NCI-H1105 (cell line): ENCODE measurements at places on chromosomes 12 and 14.
A peak's percentile ranks its signal among the peaks of the same experiment; 100 is the strongest.

DNA sequence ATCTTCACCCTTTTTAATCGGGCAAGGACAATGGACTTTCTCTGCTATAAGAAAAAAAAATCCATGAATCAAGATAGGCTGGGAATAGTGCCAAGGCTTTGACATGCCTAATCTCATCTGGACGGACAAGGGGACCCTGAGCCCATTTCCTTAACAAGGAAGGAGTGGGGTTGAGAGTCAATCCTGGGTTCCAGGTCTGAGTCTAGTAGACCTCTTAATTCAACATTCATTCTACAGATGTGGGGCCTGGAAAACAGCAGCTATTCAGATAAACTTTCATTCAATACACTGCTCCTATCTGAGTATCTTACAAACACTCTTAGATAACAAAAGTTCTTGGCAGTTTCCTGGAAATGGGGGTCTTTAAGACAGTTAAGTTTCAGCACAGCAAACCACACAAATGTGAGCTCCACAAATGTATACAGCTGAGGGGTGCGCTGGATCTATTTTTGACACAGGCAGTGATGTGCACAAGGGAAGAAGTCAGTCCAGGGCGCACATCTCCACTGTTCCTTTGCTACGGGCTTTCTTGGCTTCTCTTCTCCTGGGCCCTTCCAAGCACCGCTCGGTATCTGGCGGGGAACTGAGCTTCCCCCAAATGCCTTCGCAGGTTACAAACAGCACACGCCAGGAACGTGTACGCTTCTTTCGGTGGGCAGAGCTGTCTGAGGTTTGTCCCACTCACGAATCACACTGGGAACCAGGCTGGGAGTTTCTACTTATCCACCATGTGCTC is 82.2 kb upstream of the GPR68 start:
- DNase-seq, result no peak

DNA sequence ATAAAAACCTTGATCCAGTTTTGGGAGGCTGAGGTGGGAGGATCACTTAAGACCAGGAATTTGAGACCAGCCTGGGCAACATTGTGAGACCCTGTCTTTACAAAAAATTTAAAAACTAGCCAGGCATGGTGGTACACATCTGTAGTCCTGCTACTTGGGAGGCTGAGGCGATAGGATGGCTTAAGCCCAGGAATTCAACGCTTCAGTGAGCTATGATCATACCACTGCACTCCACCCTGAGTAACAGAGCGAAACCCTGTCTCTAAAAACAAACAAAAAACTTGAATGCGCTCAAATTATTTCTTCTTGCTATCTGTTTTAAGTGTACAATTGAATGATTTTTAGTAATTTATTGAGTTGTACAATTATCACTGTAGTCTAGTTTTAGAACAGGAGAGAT is 20.1 kb downstream of the WDR20 start:
- no peak for DNase-seq

- DNase-seq, result peak; percentile 63
Measured at GRCh38 chr14:76329154-76329928, 46.6 kb upstream of the ESRRB start.

DNA sequence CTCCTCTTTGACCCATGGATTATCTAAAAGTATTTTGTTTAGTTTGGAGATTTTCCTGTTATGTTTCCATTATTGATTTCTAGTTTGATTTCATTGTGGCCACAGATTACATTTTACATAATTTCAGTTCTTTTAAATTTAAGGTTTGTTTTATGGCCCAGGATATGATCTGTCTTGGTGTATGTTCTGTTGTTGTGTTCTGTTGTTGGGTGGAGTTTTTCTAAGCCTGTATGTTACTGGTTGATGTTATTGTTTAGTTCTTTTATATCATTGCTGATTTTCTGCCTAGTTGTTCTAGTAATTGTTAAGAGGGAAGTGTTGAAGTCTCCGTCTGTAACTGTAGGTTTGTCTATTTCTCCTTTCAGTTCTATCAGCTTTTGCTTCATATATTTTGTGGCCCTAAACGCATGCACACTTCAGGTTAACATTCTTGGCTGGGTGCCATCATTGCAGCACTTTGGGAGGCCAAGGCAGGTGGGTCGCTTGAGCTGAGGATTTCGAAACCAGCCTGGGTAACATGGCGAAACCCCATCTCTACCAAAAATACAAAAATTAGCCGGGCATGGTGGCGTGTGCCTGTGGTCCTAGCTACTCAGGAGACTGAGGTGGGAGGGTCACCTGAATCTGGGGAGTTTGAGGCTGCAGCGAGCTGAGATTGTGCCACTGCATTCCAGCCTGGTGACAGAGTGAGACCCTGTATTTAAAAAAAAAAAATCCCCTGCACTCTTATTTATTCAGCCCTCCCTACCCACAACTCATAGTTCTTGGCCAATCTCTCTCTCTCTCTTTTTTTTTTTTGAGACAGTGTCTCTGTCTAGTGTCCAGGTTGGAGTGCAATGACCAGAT is 28.1 kb upstream of the CFL2 start:
- DNase-seq, result no peak

- no peak for DNase-seq
Measured at GRCh38 chr12:12794686-12795085, 9.2 kb downstream of the APOLD1 start.

- DNase-seq, result no peak
Measured at GRCh38 chr14:75615200-75615599, 36.8 kb downstream of the FLVCR2 start.

DNA sequence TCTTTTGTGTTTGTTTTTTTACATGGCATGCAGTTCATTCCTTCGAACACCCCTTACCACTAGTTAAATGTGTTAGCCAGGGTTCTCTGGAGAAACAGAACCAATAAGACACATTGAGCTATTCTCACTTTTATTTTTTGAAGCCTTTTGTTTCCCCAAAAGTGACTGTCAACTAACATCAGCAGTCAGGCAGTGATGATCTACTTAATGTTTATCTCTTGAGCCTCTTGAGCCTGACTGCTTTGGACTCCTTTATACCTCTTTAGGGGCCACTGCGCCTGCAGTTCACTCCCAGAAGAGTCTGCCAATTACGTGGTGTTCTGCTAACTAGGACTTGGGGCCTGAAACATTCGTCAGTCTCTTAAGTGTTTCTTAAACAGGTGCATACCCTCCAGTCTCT is 163.7 kb upstream of the FLRT2 start:
- no peak for DNase-seq

DNA sequence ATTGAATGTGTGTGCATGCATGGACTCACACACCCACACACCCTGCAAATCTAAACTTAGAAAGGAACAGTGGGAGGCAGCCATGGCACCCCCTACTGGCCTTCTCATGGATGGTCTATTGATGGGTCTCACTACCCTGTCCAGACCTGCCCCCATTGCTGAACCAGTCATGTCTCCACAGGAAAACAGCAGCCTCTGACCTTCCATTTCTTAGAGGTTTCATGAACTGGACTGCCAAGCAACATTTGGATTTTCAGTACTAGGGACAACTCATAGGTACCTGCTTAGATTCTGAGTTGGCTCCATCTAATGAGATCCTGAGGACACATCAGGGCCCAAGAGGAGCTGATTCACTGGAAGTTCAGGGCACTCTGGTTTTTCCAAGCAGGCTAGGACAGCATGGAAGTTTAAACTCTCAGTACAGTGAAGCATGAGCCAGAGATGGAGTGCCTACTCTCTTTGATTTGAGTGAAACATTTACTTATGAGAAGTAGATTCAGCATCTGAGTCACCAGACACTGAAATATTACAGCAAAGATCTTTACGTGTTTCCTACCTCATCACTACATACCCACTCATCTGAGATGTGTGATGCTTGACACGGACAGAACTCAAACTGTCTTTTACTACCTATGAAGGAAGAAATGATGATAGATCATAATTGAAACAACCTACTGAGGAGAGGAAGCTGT is 98.9 kb upstream of the PLEKHG7 start:
- DNase-seq, result no peak

GRCh38 chr12:106743270-106743988 is 31.1 kb upstream of the RIC8B start:
- DNase-seq, result no peak

DNA sequence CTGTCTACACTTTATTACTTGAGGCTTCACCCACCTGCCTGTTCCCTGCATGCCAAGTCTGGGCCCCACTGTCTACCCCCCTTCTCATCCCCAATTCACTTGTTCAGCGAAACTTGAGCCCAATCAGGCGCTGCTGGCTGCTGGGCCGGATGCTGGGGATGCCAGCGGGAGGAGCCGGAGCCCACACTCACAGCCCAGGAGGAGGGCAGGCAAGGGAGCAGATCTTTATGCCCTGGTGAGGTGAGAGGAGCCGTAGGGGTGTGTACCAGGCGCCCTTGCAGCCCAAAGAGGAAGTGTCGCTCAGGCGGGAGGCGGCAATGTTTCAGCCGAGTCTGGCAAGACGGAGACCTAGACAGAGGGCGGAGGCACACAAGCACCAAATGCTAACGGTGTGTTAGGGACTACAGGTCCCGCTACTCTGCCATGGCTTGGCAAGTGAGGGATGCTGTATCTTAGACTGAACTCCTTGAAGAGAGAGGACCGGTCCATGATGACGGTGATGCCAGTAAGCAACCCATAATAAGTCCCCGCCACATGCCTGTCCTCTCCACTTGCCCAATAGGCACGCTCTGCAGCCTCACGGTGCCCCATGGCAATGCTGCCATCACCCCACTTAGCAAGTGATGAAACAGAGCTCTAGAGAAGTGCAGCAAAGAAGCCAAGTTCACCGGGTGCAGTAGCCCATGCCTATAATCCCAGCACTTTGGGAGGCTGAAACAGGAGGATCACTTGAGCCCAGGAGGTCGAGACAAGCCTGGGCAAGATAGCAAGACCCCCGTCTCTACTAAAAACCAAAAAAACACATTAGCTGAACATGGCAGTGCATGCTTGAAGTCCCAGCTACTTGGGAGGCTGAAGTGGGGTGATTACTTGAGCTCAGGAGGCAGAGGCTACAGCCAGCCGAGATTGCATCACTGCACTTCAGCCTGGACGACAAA is 41.6 kb downstream of the LRRC74A start:
- DNase-seq, result no peak

- DNase-seq, result no peak
Measured at GRCh38 chr14:100203962-100204834, 34.7 kb upstream of the YY1 start.

DNA sequence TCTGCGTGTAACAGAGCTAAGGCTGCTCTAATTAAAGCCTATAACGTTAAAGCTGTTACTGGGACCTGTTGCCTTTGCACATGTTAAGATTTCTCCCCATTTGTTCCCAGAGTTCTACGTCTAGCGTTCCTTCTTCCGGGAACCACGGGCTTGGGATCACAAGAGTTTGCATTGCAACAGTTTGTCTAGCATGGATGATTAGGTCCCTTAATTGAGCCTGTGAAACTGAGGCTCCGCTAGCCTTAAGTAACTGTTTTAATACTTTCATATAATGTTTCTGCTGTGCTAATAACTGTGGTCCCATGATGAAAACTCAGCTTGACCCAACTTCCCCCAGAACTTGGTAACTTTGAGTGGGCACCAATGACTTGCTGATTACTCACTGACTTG is 16.7 kb upstream of the LYZ start:
- DNase-seq, result no peak

DNA sequence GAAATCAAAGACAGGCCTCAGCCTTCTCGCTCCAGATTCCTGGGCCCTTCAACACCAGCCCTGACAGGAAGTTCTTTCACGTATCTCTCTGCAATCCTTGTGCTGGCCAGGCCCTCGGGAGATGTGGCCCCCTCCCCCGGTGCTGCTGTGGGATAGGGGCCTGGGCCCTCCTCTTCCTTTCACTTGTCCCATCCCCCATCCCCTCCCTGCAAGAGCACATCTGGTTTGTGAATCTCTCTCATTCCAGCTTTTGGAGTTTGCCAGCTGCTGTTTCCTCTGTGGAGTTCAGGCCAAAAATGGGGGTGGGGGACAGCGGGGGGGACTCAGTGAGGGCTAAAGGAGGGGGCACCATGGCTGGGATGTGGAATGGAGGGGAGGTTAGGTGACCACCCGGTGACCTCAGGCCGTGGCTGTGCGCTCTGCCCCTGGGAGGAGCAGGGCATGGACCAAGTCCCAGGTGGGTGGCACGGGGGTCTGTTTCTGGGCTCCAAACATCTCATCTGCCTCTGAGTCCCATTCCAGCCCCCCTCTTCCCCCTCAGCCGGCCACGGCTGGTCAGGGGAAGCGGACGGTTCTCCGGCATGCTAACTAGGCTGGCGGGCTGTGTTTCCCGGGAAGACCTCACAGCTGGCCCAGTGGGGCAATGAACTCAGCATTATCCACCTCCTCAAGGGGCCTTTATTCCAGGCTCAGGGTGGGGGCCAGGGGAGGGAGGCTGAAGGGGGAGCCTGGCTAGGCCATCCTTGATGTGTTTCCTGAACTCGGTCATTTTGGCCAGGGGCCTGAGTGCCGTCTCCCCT is 7.4 kb downstream of the LRP1 start:
- DNase-seq, result no peak

GRCh38 chr12:68481181-68481941 is 129.3 kb upstream of the RAP1B start:
- DNase-seq, result no peak

GRCh38 chr14:105136401-105137322 is 31.9 kb downstream of the JAG2 start:
- no peak for DNase-seq

DNA sequence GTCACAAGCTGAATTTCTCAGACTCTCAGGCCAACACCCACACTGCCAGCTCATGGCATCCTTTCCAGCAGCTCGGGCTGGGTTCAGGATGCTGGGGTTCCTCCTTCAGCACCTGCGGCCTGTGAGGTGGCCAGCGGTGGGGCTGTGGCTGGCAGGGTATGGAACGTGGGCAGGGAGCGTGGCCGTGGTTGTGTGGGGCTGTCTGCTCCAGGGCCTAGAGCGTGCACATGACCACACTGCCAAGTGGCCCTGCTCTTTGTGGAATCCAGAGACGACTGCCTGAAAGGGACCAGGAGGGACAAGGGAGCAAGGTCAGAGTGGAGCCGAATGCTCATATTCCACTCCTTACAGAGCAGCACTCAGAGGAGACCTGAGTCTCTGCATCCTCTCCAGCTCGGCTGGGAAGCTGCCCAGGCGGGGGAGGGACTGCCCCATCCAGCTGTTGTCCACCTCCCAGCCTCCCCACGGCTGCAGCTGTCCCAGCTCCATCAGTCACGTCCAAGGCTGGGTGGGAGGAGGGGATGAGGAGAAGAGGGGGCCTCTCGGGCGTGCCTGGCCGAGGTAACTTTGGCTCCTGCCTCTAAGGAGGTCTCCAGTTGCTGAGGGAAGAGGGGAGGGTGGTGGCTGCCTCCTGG is 71.3 kb downstream of the TSPAN9 start:
- DNase-seq, result no peak

- DNase-seq, result no peak
Measured at GRCh38 chr14:70654632-70655031, 12.9 kb downstream of the TTC9 start.

DNA sequence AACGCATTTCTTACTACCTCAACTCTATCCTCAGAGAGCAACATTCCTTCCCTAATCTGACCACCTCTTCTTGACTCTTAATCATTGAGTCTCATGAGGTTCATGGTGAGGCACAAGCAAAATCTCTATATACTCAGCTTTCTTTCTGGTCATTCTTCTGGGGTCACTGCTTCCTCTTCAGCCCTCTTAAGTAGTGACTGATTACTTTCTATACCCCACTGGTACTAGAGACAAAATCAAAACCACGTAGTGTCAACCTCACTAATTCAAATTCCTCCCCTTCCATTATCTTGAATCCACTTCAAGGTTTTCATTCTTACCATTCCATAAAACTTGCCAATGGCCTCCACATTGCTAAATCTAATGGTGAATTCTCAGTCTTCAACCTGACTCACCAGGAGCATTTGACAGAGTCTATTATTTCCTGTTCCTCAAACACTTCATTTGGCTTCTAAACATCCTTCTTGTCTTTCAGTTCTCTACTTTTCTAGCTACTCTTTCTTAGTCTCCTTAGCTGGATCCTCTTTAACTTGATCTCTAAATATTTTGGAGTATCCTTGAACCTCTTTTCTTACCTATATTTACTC is 6.8 kb downstream of the WDHD1 start:
- no peak for DNase-seq

- DNase-seq, result no peak
Measured at GRCh38 chr14:23939607-23940326, 13.8 kb upstream of the DHRS4 start.
